HFFc6 (cell line): ENCODE measurements at places on chromosomes 2 and 18.

DNA sequence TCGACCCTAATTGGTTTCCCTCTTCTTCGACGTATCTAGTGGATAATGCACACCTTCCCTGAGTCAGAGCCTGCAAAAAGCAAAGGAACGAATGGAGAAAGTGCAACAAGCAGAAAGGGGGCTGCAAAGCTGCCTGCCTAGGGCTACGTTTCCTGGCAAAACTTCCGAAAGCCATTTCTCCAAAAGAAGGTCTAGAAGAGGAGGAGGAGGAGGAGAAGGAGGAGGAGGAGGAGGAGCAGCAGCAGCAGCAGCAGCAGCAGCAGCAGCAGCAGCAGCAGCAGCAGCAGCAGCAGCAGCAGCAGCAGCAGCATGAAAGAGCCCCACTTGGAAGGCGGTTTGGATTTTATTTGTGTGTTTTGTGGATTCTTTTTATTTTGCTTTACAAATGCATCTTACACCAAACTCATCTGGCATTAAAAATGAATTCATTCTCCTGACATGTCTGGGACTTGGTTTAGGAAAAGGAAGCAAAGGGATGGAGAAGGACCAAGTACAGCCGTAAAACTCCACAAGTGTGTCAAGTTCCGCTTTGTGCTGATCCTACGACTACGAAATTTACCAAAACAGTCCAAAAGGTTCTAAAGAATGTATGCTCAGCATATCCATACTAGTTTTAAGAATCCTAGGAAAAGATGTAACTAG is 2.0 kb downstream of the TCF4 start:
- H3K27ac ChIP-seq = peak overlapping the region; percentile 91
- H3K36me3 ChIP-seq = peaks cover 10% of the 10 kb centered on the region; the same call in 1 of the 2 replicates
- H3K4me1 ChIP-seq = peaks cover 53% of the 10 kb centered on the region
- H3K4me3 ChIP-seq = peak overlapping the region; percentile 93

DNA sequence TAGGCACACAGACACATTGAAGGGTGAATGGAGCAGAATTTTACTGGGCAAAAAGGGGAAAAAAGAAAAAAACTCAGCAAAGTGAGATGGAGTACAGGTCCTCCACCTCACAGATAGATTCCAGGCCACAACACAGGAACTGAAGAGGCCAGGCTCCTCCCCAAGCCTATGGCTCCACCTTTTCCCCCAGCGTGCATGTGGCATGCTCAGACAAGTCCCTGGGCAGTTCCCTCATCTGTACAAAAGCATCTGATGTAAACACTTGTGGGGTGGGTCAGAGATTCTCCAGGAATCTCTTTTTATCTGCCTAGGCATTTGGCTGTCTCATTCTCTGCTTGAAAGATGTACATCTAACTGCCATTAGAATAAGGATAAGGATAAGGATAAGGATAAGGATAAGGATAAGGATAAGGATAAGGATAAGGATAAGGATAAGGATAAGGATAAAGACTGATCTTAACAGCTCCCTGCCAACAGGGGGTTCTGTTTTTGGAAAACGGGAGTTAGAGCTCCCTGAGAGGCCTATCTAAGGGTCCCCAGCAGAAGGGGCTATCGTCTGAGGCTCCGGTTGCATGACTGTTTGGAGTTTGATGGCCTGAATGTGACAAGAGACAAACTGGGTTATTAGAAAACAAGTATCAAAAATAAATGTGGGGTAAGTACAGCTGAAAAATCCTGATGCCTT is 17.2 kb upstream of the ASXL3 start:
- no peaks in the 10 kb centered on the region for H3K4me1 ChIP-seq
- no peak for DNase-seq
- H3K4me3 ChIP-seq = no peak overlapping the region

DNA sequence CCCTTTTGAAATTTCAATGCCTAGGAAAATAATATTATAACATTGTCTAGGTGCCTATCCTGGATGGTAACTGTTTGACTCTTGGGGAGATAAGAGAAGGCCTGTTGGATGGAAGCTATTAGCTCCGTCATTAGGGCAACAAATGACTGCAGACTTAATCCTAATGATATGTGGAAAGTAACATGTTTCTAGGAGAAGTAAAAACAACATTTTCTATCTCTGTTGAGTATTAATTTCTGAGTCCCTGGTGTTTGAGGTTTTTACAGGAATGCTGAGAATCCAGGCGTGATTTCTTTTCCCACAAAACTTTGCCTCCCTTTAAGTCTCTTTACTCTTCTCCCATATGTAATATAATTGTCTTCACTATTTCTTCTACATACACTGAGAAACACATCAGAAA is 159.1 kb downstream of the GALNT1 start:
- no peak overlapping the region for H3K27ac ChIP-seq
- DNase-seq = no peak
- H3K4me1 ChIP-seq = 0 out of 2 replicates have a peak, but pooled peaks cover 4% of the 10 kb centered on the region
- peaks cover 10% of the 10 kb centered on the region; the same call in 1 of the 2 replicates for H3K27me3 ChIP-seq

GRCh38 chr2:201631041-201631440 is 12.3 kb downstream of the TMEM237 start:
- peaks cover 29% of the 10 kb centered on the region for H3K36me3 ChIP-seq
- no peak overlapping the region for H3K4me3 ChIP-seq
- no peaks in the 10 kb centered on the region for H3K27me3 ChIP-seq
- H3K27ac ChIP-seq = no peak overlapping the region
- DNase-seq = no peak
- peaks cover 21% of the 10 kb centered on the region for H3K4me1 ChIP-seq

DNA sequence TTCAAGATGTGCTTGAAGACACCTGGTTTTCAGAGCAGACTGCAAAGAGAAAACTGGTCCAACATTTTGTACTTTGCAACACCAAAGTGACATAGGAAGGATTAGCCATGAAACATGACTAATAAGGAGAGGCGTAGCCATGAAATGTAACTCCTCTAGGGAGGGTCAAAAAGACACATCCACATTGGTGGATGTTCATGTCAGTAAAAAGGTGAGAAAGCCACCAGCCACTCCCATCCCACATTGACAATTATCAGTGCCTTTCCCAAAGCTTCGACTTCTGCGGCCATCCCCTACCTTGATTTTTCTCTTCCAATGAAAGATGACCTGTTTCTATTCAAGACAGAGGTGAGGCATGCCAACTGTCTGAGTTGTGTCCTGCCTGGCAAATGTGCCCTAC is 223.2 kb downstream of the ALK start:
- H3K4me1 ChIP-seq = peaks cover 14% of the 10 kb centered on the region
- H3K27me3 ChIP-seq = peaks cover 5% of the 10 kb centered on the region
- no peak overlapping the region for H3K27ac ChIP-seq
- H3K4me3 ChIP-seq = no peak overlapping the region

GRCh38 chr2:239157269-239157668 is 243.6 kb downstream of the HDAC4 start:
- no peak for DNase-seq
- H3K27ac ChIP-seq = no peak overlapping the region
- H3K4me3 ChIP-seq = no peak overlapping the region
- H3K36me3 ChIP-seq = peaks cover 15% of the 10 kb centered on the region

DNA sequence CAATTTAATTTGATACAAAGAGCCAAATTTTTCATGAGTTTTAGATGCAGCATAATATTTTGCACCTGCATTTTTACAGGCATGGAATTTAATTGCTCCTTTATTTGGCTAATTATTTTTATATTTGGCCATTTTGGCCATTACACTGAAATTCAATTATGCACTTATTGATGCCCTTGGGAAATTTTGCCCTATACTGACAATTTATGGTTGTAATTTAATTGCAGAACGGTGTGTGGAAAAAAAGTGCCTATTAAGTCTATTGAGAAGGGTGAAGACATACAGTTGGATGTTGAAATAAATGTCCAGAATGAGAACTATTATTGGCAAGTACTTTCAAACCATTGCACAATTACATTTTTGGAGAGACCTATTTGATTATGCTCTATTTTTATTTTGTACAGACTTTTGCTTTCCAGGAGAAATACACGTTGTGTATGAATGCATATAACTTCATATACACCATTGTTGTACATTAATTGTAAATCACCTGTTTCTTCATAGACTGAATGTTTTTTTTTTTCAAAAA is 1319.3 kb upstream of the CDH2 start:
- no peak overlapping the region for H3K4me3 ChIP-seq
- H3K36me3 ChIP-seq = 0 out of 2 replicates have a peak, but pooled peaks cover 4% of the 10 kb centered on the region
- H3K27ac ChIP-seq = no peak overlapping the region
- no peak for DNase-seq
- no peaks in the 10 kb centered on the region for H3K27me3 ChIP-seq
- peaks cover under 1% of the 10 kb centered on the region; the same call in 1 of the 2 replicates for H3K4me1 ChIP-seq

- H3K27ac ChIP-seq = no peak overlapping the region; the same call in 1 of the 2 replicates
- DNase-seq = peak; percentile 21
- no peak overlapping the region for H3K4me3 ChIP-seq
- H3K27me3 ChIP-seq = peaks cover 29% of the 10 kb centered on the region
- H3K36me3 ChIP-seq = no peaks in the 10 kb centered on the region
These were observed 83.2 kb downstream of the DDX1 start for GRCh38 chr2:15674637-15675455.

DNA sequence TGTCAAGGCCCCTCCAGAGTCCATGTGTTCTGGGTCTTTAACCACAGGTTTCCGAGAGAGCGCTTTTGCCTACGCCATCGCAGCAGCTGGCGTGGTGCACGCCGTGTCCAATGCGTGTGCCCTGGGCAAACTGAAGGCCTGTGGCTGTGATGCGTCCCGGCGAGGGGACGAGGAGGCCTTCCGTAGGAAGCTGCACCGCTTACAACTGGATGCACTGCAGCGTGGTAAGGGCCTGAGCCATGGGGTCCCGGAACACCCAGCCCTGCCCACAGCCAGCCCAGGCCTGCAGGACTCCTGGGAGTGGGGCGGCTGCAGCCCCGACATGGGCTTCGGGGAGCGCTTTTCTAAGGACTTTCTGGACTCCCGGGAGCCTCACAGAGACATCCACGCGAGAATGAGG is 9.3 kb downstream of the WNT10A start:
- no peak overlapping the region for H3K27ac ChIP-seq
- no peak for DNase-seq
- H3K4me3 ChIP-seq = no peak overlapping the region
- H3K36me3 ChIP-seq = no peaks in the 10 kb centered on the region

DNA sequence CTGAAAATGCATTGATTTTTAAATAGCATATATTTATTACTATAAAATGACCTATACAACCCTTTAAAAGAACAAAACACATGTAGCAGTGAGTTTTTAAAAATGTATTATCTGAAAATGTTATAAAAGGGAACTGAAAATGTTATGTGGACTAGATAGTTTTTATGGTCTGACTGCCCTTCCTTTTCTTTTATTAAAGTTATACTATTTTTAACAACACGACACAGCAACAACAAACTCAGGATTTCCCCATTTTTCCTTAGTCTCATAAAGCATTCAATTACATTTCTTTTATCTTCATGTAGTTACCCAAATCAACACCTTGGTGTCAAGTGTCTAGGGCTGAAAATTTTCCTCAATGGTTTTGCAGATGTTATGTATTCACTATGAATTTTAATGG is 132.8 kb upstream of the TMEFF2 start:
- no peak overlapping the region for H3K4me3 ChIP-seq
- H3K36me3 ChIP-seq = no peaks in the 10 kb centered on the region
- no peaks in the 10 kb centered on the region for H3K27me3 ChIP-seq
- H3K27ac ChIP-seq = no peak overlapping the region

GRCh38 chr2:181054843-181055242 is 74.4 kb downstream of the UBE2E3 start:
- no peak overlapping the region for H3K4me3 ChIP-seq
- peaks cover 32% of the 10 kb centered on the region for H3K36me3 ChIP-seq
- no peaks in the 10 kb centered on the region; the same call in 1 of the 2 replicates for H3K27me3 ChIP-seq
- H3K27ac ChIP-seq = peak overlapping the region; percentile 8; the same call in 1 of the 2 replicates
- DNase-seq = no peak

DNA sequence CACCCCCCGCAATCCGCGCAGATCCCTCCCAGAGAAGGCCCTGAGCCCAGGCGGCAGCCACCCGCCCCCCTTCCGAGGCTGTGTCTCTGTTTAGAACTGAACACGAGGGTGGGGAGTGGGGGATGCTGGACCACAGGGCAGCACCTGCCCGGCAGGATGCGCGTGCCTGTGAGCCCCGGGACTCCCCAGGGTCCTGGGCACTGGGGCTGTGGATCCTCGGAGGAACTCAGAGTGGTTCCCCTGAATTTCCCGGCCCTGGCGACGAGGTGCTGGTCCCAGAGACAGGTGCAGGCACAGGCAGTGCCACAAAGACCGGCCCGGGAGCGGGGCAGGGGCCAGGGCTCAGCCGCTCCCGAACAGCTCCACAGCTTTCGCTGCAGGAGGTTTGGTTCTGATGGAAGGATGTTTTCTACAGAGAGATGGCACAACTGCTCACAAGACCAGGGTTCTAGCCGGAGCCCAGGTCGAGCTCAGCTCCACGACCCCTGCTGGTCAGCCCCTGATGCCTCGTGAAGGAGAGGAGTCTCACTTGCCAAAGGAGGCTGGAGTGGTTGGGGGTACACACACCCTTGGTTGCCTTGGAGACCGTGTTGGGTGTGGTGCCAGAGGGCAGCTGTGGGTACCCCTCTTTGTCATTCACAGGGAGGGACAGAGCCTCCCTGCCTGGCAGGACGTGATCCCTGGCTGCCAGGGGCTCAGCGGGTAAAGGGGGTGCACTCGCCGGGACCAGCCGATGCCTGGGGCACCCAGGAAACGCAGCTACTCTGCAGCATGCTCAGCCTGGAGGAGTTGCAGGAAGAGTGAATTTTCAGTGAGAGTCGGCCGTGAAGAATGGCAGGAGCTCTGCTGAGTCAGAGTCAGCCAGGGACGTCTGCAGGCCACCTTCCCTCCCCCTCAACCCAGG is 4.4 kb upstream of the NEU4 start:
- H3K27me3 ChIP-seq = peaks cover 18% of the 10 kb centered on the region
- H3K4me1 ChIP-seq = no peaks in the 10 kb centered on the region
- DNase-seq = no peak

- no peak overlapping the region for H3K27ac ChIP-seq
- no peak for DNase-seq
- H3K36me3 ChIP-seq = no peaks in the 10 kb centered on the region
- no peaks in the 10 kb centered on the region; the same call in none of the 2 replicates for H3K27me3 ChIP-seq
These were observed 33.2 kb downstream of the ARHGEF33 start for GRCh38 chr2:38922902-38923301.

- H3K4me3 ChIP-seq = no peak overlapping the region
- H3K27ac ChIP-seq = no peak overlapping the region
- H3K4me1 ChIP-seq = peaks cover 36% of the 10 kb centered on the region
- DNase-seq = no peak
- H3K27me3 ChIP-seq = peaks cover 37% of the 10 kb centered on the region
These were observed 46.7 kb upstream of the KCNF1 start for GRCh38 chr2:10864861-10865636.

DNA sequence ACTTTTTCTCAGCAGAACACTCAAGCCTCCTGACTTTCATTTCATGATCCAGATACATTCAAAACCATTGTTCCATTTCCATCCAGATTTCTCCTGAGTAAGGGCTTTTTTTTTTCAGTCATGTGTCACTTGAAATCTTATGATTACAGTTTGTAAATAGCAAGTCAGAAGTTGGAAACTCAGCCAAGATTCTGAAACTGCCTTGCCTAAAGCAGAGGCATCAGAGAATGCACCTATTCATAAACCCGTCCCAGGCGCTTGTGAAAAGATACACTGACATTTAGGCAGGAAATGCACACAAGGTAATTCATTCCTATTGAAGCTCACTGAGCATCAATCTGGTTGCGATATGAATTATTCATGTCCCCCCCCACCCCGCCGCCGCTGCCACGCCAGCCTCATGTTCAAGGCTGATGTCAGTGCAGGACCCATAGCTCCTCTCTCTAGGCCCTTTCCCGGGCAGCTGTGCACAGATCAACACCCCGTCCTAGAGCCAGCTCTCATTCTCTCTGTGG is 30.4 kb upstream of the MGAT4A start:
- no peak overlapping the region for H3K27ac ChIP-seq
- H3K27me3 ChIP-seq = peaks cover 23% of the 10 kb centered on the region
- H3K36me3 ChIP-seq = no peaks in the 10 kb centered on the region
- peaks cover 16% of the 10 kb centered on the region for H3K4me1 ChIP-seq

GRCh38 chr2:45833301-45833967 is 182.0 kb downstream of the PRKCE start:
- peaks cover 20% of the 10 kb centered on the region for H3K36me3 ChIP-seq
- DNase-seq = no peak
- no peak overlapping the region for H3K27ac ChIP-seq
- no peaks in the 10 kb centered on the region for H3K4me1 ChIP-seq
- no peak overlapping the region for H3K4me3 ChIP-seq
